Neuronal stem cell (in vitro differentiated cells): ENCODE measurements at places on chromosomes 12 and 14.
A peak's percentile ranks its signal among the peaks of the same experiment; 100 is the strongest.

DNA sequence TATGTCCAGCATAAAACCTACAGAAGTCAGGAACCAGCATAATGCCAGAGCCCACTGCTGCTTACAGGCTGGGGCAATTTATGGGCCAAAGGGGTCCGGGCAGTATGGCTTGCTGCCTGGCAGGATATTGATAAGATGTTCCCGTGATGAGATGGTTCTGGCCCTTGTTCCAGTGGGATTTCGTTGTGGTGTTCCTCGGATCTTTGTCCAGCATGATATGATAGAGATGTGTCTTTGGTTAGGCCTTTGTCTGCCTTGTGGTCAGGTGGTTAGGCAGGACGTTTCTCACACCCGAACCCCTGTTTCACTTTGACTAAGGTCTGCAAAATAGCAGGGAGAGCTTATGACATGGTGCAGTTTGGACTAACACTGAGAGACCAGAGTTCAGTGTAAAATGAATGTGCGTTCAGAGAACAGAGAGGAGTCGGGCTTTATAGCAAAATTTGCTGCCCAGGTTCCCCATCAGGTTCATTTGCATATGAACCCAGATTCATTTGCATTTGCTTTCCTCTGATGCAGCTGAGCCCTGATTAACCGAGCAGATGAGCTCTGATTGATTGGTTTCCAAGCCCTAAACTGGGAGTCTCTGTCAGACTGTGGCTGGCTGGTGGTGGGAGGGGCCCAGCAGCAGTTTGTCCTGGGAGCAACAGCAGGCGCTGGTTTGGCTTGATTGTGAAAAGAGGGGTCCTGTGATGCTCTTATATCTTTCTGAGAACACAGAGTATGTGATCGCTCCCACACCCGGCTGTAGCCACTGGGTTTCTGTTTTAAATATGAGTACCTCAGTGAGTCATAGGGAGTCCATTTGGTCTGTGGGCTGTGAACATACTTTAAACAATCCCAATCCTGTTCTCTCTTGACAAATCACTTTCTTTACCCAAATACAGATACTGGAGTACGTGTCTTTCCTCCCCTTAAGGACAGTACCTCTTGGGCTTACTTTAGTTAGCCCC is 156.3 kb upstream of the PZP start:
- H3K4me1 ChIP-seq, result no peaks in the 10 kb centered on the region
- no peaks in the 10 kb centered on the region for H3K36me3 ChIP-seq
- DNase-seq, result no peak
- no peak overlapping the region for H3K4me3 ChIP-seq

- H3K27ac ChIP-seq, result no peak overlapping the region
- H3K4me3 ChIP-seq, result no peak overlapping the region
- H3K36me3 ChIP-seq, result no peaks in the 10 kb centered on the region
- DNase-seq, result no peak
Measured at GRCh38 chr12:1435456-1435855, 158.9 kb downstream of the FBXL14 start.

GRCh38 chr14:32055175-32055574 is 21.9 kb upstream of the ARHGAP5 start:
- H3K27ac ChIP-seq, result no peak overlapping the region
- no peaks in the 10 kb centered on the region for H3K27me3 ChIP-seq
- H3K4me1 ChIP-seq, result peaks cover 4% of the 10 kb centered on the region
- no peaks in the 10 kb centered on the region for H3K36me3 ChIP-seq

DNA sequence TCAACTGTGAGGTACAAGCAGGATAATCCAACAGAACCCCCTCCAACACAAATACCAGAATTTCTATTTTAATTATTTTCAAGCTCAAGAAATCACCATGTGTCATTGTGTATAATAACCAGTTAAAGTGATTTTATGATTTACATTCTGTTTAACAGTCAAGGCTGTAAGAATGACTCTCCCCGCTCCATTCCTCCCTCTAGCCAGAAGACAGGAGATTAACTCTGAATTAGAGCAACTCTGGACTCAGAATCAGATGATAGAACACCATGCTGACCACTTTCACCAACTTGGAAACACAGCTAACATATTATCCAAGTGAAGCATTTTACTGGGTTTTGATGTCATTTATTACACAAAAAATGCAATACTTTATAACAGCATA is 71.9 kb downstream of the ATP2B1 start:
- peaks cover 5% of the 10 kb centered on the region for H3K36me3 ChIP-seq
- no peak overlapping the region for H3K4me3 ChIP-seq
- H3K27me3 ChIP-seq, result no peaks in the 10 kb centered on the region
- DNase-seq, result no peak
- no peak overlapping the region for H3K27ac ChIP-seq

- H3K4me1 ChIP-seq, result no peaks in the 10 kb centered on the region
- H3K4me3 ChIP-seq, result no peak overlapping the region
- H3K36me3 ChIP-seq, result no peaks in the 10 kb centered on the region
- no peaks in the 10 kb centered on the region for H3K27me3 ChIP-seq
Measured at GRCh38 chr14:78491048-78491447, 320.9 kb downstream of the NRXN3 start.

DNA sequence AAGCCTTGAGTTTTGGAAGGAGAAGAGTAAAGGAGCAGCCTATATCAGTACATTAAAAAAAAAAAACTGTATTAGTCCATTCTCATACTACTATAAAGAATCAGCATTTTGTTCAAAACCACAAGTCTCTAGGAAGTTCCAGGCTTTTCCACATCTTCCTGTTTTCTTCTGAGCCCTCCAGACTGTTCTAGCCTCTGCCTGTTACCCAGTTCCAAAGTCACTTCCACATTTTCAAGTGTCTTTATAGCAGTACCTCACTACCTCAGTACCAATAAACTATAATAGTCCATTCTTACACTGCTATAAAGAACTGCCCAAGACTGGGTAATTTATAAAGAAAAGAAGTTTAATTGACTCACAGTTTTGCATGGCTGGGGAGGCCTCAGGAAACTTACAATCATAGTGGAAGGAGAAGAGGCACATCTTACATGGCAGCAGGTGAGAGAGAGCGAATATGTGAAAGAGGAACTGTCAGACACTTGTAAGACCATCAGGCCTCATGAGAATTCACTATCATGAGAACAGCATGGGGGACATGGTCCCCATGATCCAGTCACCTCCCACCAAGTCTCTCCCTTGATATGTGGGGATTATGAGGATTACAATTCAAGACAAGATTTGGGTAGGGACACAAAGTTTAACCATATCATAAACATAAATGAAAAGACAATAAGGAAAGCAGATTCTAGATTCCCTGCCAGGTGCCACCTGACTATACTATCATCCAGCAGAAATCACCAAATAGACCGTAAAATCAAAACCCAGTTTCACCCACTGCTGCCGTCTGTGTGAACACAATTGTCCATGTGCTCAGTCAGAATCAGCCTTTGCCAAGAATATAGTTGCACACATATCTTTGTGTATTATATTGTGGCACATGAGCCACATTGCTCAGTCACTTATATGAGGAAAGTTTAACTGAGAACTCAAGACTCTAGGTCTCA is 27.8 kb downstream of the TOGARAM1 start:
- DNase-seq, result no peak
- no peaks in the 10 kb centered on the region for H3K27me3 ChIP-seq
- no peak overlapping the region for H3K4me3 ChIP-seq
- no peaks in the 10 kb centered on the region for H3K36me3 ChIP-seq
- H3K4me1 ChIP-seq, result no peaks in the 10 kb centered on the region

DNA sequence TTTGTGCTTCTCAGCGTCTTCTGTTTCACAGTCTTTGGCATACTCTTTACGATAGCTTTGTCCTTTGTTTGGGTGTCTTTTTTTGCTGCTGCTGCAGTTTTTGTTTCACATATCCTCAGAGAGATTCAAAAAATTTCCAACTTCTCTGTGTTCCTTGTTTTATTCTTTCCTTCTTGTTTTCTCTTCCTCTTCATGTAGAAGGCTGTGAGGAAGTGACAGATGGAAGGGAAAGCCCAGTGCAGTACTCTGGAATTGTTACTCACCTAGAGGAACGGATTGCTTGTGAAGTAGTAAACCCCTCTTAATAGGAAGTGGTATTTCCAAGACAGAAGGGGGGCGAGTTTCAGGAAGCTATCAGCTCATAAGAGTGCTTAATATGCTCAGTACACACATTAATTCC is 1.7 kb downstream of the CREBL2 start:
- H3K4me3 ChIP-seq, result no peak overlapping the region
- no peaks in the 10 kb centered on the region for H3K36me3 ChIP-seq
- no peak for DNase-seq
- H3K27ac ChIP-seq, result no peak overlapping the region
- no peaks in the 10 kb centered on the region for H3K27me3 ChIP-seq

- H3K4me3 ChIP-seq, result no peak overlapping the region
- no peaks in the 10 kb centered on the region for H3K4me1 ChIP-seq
- no peaks in the 10 kb centered on the region for H3K36me3 ChIP-seq
- no peak overlapping the region for H3K27ac ChIP-seq
Measured at GRCh38 chr14:57326253-57326652, 57.5 kb downstream of the AP5M1 start.

- no peak overlapping the region for H3K27ac ChIP-seq
- no peaks in the 10 kb centered on the region for H3K36me3 ChIP-seq
- no peaks in the 10 kb centered on the region for H3K4me1 ChIP-seq
- DNase-seq, result no peak
- no peaks in the 10 kb centered on the region for H3K27me3 ChIP-seq
Measured at GRCh38 chr14:87575378-87575777, 417.6 kb downstream of the GALC start.

- H3K36me3 ChIP-seq, result peaks cover 8% of the 10 kb centered on the region
- H3K27ac ChIP-seq, result no peak overlapping the region
- H3K4me1 ChIP-seq, result no peaks in the 10 kb centered on the region
- no peak for DNase-seq
- no peak overlapping the region for H3K4me3 ChIP-seq
Measured at GRCh38 chr14:102900631-102901571, 21.6 kb upstream of the AMN start.

DNA sequence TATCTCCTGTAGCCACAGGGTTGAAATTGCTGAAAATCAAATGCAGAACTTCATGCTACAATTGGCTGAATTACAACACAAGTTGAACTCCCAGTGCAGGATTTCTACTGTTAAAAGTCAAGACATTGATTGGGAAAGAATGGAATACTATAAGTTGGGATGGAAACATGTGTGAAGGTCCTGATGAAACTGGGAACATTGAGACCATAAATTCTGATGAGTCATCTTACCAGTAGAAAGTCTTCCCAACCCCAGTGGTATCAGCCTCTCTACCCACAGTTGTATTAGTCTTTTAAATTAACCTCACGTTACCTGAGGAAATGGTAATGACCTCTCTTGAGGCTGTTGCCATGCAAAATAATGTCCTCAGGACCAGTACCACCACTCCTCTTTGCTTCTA is 27.4 kb upstream of the DYRK2 start:
- H3K27me3 ChIP-seq, result no peaks in the 10 kb centered on the region
- no peak for DNase-seq
- H3K4me1 ChIP-seq, result peaks cover 11% of the 10 kb centered on the region

- no peaks in the 10 kb centered on the region for H3K36me3 ChIP-seq
- H3K4me3 ChIP-seq, result no peak overlapping the region
- peak overlapping the region; percentile 65 for H3K27ac ChIP-seq
- DNase-seq, result no peak
- peaks cover 37% of the 10 kb centered on the region for H3K4me1 ChIP-seq
- no peaks in the 10 kb centered on the region for H3K27me3 ChIP-seq
Measured at GRCh38 chr14:68586896-68587751, 205.7 kb downstream of the ZFP36L1 start.

GRCh38 chr14:90562652-90563051 is 165.8 kb downstream of the CALM1 start:
- no peak for DNase-seq
- no peak overlapping the region for H3K4me3 ChIP-seq
- no peak overlapping the region for H3K27ac ChIP-seq

DNA sequence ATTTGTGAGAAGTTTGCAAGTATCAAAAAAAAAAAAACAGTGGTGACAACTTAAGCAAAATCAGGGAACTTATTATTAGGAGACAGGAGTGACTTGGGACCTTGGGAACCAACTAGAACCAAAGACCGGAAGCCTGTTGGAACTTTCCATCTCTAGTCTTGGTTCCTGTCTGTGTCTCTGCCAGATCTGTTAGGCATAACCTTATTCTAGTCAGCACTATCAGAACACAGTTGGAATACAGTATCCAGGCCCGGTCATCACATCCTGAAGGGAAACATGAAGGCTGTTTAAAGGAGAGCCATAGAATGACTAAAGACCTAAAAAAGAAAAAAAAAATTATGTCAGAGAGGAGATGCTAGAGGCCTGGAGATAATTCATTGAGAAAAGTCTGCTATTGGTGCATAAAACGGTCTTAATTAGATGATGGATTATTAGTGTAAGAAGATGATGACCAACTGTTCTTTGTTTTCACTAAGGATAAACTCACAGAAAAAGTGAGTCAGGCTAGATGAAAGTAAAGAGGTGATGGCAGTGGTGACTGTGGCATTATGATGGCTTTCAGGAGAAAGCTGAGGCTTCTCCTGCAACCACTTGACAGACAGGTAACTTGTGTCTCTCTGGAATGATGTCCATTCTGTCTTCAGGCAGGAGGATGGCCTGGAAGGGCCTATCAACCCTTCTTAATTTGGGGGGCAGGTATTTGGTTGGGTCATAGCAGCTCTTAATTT is 28.2 kb downstream of the DACT1 start:
- H3K4me3 ChIP-seq, result no peak overlapping the region
- H3K36me3 ChIP-seq, result no peaks in the 10 kb centered on the region
- no peaks in the 10 kb centered on the region for H3K27me3 ChIP-seq
- peaks cover 5% of the 10 kb centered on the region for H3K4me1 ChIP-seq
- H3K27ac ChIP-seq, result no peak overlapping the region
- no peak for DNase-seq

- no peak for DNase-seq
- H3K4me1 ChIP-seq, result peaks cover 17% of the 10 kb centered on the region
- no peak overlapping the region for H3K4me3 ChIP-seq
- no peaks in the 10 kb centered on the region for H3K36me3 ChIP-seq
- peak overlapping the region; percentile 64 for H3K27ac ChIP-seq
Measured at GRCh38 chr14:74415115-74415437, 10.9 kb downstream of the SYNDIG1L start.

GRCh38 chr12:47123730-47124129 is 44.0 kb upstream of the AMIGO2 start:
- no peaks in the 10 kb centered on the region for H3K36me3 ChIP-seq
- no peak overlapping the region for H3K27ac ChIP-seq
- H3K27me3 ChIP-seq, result no peaks in the 10 kb centered on the region
- no peak overlapping the region for H3K4me3 ChIP-seq
- DNase-seq, result no peak

DNA sequence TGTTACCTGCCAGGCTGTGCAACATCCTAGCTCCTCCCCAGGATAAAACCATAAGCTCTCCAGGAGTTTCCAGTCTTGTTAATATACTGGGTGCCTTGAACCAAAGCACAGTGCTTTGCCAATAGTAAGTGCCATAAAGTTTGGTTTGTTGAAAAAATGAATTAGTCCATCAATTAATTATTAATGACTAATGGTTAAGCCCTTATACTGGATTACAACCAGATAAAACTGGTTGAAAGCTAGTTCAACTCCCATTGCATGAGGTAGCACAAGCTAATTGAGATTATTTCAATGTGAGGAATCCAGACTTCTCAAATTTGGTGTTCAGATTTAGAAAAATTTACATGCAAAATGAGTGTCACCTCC is 1.6 kb upstream of the KRT3 start:
- no peak overlapping the region for H3K27ac ChIP-seq
- no peaks in the 10 kb centered on the region for H3K27me3 ChIP-seq
- H3K4me3 ChIP-seq, result no peak overlapping the region
- H3K36me3 ChIP-seq, result no peaks in the 10 kb centered on the region
